ENCODE measurements at places on chromosomes 3 and 15.

DNA sequence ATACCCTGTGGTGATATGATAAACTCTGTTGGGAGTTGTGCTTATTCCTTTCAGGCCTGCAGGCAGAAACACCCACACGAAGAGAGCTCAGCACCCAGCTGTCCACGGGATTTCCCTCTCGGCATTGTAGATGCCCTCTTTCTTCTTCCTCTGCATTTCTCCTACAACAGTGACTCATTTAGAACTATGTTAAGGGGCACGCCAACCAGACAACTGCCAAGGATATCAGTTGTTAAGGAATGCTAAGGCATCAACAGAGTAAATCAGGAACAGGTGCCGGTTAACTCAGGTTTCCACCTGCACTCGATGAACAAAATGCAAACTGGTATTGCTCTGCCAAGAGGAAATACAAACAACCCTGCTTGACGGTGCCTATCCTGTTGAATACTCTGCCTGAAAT is 270.0 kb upstream of the PEX5L start:
- no peak for DNase-seq

DNA sequence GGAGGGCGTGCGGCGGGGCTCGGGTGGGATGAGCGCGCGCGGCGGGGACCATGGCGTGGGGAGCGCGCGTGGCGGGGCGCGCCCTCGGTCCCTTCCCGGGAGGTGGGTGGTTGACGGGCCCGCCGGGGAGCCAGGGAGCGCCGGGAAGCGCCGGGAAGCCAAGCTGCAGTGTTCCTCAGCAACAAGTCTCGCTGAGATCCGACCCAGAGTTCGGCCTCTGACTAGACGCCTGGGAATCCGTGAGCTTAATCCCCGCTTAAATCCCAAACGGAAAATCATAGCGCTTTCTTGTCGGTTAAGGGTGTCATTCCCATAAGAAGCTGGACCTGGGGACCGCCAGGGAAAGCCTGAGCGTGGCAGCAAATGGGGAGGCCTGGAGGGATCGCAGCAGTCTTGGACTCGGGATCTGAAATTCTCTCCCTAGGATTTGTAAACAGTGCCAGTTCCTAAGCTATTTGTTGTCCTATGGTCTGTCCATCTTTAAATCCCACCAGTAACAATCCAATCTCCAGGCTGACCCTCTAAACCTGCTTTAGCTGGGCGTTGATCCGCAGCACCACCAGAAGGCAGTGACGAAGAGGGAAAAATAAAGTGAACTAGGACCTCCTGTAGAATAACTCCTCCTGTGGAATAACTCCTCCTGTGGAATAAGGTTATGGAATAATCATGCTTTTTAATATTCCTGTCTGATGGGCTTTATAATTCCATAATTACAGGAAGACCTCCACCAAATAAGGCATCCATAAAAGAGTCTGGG is 570 bp upstream of the NEDD4 start:
- DNase-seq = no peak

DNA sequence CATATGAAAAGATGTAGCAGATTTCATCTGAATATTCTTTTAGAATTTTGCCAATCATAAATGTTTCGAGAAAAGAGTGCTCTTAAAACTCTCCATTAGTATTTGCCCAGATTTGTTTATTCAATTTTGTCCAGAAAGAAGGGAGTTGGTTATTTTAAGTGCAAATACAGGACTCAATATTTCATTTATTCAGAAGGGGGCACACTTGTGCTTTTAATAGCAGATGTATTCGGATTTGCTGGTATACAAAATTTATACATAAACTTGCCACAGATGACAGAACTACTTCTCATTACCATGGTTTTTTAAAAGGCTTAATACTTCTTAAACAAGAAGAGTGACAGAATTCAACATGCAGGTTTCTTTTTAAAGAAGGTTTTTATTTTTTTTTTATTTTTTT is 69.8 kb upstream of the GRM7 start:
- DNase-seq = no peak

- DNase-seq = no peak
Observed at GRCh38 chr3:189833266-189833665, 202.1 kb downstream of the TP63 start.

GRCh38 chr3:54577313-54577712 is 350.5 kb downstream of the LRTM1 start:
- no peak for DNase-seq

DNA sequence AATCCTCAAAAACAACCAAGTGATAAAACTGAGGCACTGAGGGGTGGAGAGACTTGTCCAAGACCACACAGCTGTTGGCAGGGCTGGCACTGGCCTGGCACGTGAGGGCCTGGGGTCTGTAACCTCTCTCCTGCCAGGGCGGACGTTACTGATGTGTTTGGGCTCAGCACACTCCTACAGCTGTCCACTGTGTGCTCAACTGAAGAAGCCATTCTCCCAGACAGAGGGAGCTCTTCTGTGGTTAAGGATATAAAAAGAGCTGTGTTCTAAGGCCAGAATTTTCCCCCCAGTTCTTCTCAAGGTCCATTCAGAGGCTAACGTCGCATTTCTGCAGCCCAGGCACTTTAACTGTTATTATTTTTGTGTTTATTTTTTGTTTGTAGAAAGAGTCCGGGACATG is 429.0 kb upstream of the ATP11B start:
- DNase-seq = peak; percentile 60

- no peak for DNase-seq
Observed at GRCh38 chr15:97592778-97593177, 367.7 kb upstream of the ARRDC4 start.

GRCh38 chr15:54789376-54789775 is 407.4 kb downstream of the RSL24D1 start:
- DNase-seq = no peak

- no peak for DNase-seq
Observed at GRCh38 chr3:23600167-23600871, 205.4 kb upstream of the UBE2E1 start.

DNA sequence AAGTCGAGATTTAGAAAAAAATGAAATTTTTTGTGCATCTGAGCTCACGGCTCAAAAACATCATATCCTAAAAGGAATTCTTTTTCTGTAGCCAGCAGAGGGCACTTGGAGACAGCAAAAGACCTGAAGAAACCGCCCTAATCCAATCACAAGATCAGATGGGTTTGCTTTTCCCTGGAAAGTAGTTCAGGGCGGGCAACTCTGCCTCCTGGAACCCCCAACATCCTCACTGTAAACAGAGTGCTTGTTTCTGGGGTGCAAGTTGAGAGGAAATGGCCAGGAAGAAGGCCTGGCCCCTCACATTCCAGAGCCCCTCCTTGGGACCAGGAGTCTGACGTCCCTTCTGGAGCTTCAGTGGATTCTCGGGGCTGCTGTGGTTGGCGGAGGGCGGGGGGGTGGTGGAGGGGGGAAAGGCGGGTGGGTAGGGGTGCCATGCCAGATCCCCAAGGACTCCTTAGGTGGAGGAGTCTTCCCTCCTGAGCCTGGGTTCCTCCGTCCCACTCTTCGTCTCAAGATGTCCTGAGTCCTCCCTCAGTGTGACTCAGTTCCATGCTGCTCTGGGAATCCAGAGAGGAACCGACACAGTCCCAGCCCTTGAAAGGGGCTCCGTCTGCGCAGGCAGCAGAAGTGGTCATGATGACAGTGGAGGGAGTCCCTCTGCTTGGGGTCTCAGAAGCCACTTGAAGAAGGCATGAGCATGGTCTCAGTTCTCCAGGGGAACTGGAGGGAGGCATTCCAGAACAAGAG is 35.9 kb downstream of the CCK start:
- peak; percentile 26 for DNase-seq

DNA sequence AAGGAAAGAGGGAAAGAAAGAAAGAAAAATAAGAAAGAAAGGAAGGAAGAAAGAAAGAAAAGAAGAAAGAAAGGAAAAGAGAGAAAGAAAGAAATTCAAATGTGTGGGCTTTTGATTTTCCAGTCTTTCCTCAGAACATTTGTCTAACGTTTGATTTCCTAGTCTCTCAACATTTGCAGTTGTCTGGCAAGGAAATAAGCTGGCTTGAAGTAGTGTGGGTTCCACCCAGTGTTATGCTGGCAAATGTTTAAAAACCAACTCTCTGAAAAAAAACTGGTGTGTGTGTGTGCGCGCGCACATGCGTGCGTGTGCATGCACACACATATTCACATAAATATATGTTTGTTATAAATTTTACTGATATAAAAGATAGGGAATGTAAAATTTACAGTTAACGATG is 54.6 kb upstream of the C3orf49 start:
- DNase-seq = no peak

DNA sequence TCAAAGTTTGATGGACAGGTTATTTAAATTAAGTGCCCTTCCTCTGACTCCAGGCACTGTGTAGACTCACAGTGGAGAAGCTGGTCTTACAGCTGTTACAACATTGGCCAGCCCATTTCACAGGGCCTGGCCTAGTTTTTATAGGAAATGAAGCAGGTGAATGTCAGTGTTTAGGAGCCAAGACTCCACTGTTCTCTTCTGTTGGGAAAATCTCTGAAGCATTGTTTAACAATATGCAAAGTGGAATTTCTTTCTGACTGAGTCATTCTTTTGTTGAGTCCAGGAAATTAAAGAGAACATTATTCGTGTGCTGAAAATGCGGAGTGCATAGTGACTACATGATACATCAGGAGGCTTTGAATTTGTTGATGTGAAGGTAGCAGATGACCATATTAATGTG is 64.7 kb downstream of the ARRDC4 start:
- no peak for DNase-seq

- peak; percentile 78 for DNase-seq
Observed at GRCh38 chr15:88246666-88247446, 9.7 kb downstream of the NTRK3 start.

All from NCI-H446 (cell line).